ENCODE measurements at places on chromosomes 2 and 18.

GRCh38 chr2:6510532-6510931, 355.2 kb downstream of the CMPK2 start:
- no peak for DNase-seq

DNA sequence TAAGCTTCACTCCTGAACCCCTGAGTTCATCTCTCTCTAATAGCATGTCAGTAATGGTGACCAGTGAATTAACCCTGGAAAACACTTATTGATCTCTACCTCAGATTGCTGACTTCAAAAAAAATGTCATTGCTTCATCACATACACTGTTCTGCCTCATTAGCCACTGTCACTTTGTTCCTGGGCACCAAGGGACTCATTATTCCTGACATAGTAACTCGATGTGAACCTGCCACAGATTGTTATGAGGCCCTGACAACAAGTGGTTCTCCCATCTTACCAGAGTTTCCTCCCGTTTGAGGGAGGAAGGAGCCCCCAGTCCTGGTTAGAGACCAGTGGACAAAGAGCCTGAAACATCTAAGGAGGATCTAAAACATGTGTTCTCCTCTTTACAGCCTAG, 403.3 kb upstream of the SMIM21 start:
- no peak for DNase-seq

DNA sequence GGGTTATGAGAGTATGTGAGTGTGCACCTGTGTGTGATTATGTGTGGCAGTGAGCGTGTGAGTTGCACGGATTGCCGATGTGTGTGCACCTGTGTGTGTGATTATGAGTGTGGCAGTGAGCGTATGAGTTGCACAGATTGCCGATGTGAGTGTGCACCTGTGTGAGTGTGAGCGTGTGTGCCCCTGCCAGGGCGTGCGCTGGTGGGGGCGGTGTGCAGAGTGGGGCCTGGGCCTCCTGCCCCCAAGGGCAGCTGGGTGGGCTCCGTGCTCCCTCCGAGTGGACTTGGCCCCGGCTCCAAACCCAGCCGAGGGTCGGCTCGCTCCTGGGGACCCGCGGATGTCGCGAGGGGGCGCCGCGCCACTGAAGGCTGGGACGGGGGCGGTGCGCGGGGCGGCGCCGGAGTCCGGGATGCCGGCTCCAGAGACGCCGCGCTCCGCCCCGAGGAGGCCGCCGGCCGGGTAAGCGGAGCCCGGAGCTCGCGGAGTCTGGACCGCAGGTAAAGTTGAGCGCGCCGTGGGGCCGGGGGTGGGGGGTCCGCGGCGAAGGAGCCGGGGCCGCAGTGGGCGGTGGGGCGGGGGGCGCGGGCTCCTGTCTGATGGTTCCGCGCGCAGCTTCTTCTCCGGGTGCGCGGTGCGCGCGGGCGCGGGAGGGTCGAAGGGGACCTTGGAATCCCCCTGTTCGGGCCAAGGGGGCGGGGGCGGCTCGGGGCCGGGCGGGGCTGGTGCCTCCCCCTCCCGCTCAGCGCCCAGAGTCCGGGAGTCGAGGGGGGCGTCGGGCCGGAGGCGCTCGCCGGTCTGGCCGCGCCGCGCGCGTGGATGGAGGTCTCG, at the start of gene KCNG2:
Gene KCNG2, plus strand, starts transcription at position 421 of the 828 bp plus-strand sequence. CDS start 65,730 bp downstream, outside the sequence.
- DNase-seq = no peak

DNA sequence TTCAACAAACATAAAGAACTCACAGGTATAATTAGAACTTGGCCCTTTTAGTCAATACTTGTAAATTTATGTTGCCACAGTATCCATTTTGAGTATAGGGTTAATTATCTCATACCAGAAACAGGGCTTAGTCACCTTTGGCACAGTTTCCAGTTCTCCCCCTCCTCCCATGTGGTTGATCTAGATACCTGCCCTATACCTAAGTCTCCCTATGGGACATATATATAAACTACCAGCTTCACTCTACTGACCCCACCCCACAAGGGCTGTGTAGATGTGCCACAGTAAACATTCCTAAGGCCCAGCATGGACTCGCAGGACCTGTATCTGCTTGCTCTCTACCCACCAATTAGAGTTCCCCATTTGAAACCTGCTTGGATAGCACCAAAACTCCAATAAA, 371.7 kb upstream of the RND3 start:
- no peak for DNase-seq

DNA sequence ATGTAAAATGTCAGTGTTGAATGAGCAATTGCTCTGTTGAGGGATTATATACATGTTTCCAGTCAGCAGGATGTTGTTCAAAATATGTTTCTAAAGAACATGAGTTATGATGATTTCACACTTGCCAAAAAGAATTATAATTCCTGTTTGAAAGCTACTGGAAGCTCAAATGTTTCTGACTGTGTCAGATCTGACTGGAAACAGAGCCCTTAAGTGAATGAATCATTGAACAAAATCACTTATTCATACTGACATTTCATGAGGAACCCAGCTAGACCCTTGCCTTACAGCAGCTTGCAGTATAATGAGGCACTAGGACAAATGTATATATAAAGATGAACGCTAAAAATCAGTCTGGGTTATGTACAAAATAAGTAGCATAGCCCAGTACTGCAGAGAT, 35.4 kb upstream of the ITGAV start:
- DNase-seq = no peak

DNA sequence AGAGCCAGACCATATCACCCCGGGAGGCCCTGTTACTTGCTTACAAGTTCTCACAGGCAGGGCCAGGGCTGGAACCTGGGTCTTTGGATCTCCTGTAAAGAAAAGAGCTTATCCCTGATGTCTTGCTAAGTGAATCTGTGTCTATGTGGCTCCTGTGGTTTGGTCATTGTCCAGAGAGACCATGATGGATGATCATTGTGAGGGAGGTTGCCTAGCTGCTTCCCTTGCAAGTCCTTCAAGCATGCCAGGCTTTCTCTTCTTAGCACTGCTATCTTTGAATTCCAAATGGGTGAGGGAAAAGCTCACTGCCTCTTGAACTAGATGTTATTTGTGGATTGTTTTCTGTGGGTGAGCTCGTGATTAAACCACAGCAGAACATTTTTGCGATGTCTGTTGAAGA, 151.6 kb downstream of the FSHR start:
- DNase-seq = no peak

DNA sequence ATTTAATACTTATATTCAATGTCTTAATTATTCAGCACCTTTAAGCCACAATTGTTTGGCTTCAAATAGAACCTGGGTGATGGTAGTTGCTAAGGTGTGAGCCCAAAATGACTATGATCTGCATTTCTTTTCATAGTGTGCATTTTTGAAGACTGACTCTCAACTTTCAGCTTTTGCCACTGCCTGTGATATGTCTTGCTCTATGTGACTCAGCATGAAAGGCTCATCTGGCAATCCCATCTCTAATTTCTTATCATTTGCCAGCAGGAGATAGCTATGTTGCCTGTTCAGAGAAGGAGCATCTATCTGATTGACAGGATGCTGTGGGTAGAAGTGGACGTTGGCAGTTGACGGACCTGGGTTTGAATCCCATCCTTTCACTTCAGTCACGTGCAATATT, 34.5 kb upstream of the CCDC93 start:
- no peak for DNase-seq

DNA sequence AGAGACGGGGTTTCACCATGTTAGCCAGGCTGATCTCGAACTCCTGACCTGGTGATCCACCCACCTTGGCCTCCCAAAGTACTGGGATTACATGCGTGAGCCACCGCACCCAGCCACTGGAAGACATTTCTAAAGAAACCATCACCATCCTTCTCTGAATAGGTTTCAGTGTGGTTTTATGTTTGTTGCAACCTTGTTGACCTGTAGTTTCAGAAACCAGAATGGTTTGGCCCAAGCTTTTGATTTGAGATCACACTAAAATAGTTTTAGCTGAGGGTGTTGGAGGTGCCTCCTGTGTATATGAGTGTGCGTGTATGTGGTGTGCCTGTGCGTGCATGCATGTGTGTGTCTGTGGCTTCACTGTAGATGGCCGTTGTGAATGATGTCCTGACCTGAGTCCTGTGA, 26.2 kb downstream of the INPP4A start:
- no peak for DNase-seq

DNA sequence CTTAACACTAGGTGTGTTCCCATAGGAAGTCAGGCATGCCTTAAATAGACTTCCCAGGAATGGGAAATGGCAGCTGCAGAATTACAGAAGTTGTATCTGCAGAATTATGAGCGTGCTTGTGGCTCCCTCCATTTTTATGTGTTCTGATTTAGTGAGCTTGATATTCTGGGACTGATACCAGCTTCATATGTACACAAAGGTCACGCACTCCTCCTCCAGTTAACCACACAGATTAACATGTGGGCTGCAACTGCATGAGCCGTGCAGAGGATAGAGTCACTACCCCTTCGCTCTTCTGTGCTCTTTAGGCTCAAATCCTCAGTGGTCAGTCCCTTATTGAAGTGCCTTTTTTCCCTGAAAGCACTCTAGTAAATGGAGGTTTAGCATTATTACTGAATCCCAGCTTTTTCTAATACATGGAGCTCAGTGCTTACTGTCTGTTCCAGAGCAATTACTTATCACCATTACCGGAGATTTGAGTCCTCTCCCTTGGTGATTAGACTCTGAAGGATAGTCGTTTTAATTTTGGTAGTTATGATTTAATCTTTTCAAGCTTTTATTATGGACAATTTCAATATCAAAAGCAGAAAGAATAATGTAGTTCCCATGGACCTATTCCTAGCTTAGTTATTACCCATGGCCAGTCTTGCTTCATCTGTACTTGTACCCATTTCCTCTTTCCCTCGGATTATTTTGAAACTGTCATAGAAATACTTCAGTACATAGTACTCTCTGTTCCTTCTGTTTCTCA, 238.3 kb downstream of the PRKCE start:
- DNase-seq = no peak

DNA sequence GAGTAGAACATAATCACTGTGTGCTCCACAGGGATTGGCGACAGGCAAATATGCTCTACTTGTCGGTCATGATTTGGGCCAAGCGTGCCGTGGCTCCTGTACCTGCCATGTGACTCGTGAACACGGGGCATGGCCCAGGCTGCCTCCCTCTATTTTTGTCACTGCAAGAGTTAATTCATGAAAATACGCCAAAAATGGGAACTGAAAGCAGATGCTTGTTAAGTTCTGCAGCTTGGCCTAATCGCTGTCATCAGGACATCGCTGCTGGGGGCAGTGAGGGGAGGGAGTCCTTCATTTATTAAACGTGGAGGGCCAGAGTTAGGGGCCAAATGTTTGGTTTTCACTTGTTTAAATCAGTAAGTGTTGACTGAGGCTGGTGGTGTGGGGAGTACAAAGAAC, 177.8 kb downstream of the BCL2 start:
- DNase-seq = no peak

DNA sequence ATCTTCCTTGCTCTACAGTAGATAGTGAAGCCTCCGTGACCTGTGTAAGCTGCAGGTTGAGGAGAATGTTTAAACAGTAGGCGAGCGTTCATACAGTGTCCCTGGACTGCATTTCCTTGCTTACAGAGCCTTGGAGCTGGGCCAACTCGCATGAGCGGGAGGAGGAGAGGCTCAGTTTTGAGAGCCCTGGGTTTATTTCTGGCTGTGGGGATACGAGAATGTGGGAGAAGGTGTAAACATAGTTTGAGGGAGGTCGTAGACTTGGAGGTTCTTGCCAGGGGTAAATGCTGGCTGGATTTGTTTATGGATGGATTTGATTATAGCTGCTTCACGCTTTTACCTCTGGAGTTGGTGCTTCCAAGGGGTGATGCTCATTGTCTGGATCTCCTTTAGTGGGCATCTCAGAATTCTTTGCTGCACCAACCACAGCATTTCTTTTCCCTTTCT, 20.8 kb downstream of the CRIM1 start:
- DNase-seq = no peak

GRCh38 chr2:44801841-44802776, 139.4 kb upstream of the SIX3 start:
- DNase-seq = no peak

- no peak for DNase-seq
Measured at GRCh38 chr2:131027566-131028528, 65.4 kb downstream of the FAM168B start.

GRCh38 chr18:72721330-72721729, 146.5 kb downstream of the NETO1 start:
- DNase-seq = no peak

- DNase-seq = no peak
Measured at GRCh38 chr2:8238521-8239230, 443.2 kb upstream of the ID2 start.

DNA sequence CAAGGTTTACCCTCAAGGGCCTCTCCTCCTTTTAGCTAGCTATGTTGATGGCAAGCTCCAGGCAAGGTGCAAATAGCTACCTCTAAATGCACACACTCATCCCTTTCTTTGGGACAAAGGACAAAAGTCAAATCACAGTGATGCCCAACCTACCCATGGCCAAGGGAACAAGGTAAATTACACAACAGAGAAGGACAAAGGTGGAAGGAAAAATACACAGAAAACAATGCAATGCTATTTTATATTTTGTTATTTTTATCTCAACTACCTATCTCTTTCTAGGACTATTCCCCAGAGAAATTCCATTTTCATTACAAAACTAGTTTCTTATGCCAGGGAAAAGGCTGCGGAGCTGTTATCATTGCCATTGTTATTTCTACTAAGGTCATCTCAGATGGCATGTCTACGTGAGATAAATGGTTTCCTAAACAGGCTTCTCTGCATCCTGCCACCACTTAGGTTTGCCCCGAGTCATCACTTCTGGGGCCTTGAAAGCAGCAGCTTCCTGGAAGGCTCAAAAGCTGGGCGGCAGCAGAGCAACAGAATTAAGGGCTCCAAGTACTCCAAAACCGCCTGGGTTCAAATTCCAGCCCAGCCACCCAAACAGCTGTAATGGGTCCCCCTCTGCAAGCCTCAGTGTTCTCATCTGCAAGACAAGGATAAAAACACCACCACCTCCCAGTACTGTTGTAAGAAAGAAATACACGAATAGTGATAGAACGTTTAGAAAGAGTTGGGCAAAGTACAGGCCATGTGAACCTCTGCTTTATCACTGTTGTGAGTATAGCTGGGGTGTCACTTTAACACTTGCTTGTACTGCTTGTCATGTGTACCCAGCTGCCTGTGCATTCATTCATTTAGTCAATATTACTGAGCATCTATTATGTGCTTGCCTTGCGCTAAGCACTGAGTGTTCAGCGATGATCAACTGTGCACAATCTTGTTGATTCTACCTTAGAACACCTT, 20.9 kb downstream of the BCL2 start:
- DNase-seq = no peak

DNA sequence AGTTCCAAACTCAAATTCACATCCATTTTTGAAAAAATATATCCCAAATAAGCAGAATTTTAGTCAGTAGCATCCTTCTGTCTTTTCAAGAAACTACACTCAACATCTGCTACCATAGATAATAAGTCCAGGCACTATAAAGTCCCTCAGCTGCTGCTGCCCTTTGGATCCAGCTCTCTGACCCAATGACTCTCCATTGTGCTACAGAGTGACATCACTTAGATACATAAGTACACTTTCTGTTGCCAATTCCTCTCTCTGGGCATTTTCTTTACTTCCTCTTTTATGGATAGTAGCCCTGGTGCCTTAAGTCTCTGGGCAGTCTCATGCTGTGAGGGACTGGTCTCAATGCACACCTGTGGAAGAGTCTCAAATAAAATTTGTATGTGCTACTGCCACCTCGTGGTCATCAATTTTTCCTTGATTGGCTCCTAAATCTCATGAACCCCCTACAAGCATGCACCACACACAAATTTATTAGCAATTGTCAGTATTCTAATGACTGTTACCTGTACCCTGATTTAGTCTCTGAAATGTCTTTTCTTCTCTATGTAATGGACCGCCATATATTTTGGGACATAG, 219.2 kb downstream of the LRP1B start:
- no peak for DNase-seq

- no peak for DNase-seq
Measured at GRCh38 chr2:73385123-73385503, 523 bp upstream of the ALMS1 start.

Data from stimulated activated CD8-positive, alpha-beta memory T cell treated with anti-CD3 and anti-CD28 coated beads, Interleukin-12 subunit alpha, Interleukin-12 subunit beta, amount 100 ng/mL, for 1 hour (primary cell).